ENCODE measurements at places on chromosomes 12 and 14. TPM values are rescaled to one million over a fixed set of nuclear protein-coding genes. Genes with fewer than 3 reads are reported as not detected.
A peak's percentile ranks its signal among the peaks of the same experiment; 100 is the strongest.

The OR6C2 gene
- not detected for total RNA-seq

The IFNG-AS1 gene
- not detected for total RNA-seq

The CINP gene
- total RNA-seq, result 42.4 TPM

The KCNC2 gene
- total RNA-seq, result not detected

The FSCB gene
- not detected for total RNA-seq

The CCDC38 gene
- total RNA-seq, result not detected

The LGR5 gene
- not detected for total RNA-seq

The CLEC7A gene
- total RNA-seq, result 36.1 TPM

The RAN gene
- 204 TPM for total RNA-seq

The MEG3 gene
- 4.0 TPM for total RNA-seq

- no peak overlapping the region for H3K27ac ChIP-seq
- H3K4me1 ChIP-seq, result no peaks in the 10 kb centered on the region
- DNase-seq, result no peak
- no peaks in the 10 kb centered on the region for H3K36me3 ChIP-seq
- no peaks in the 10 kb centered on the region for H3K27me3 ChIP-seq
- H3K4me3 ChIP-seq, result no peak overlapping the region
Observed at GRCh38 chr12:59408431-59408830, 187.4 kb upstream of the SLC16A7 start.

GRCh38 chr12:27969624-27970400 is 2.7 kb downstream of the PTHLH start:
- no peak for DNase-seq
- H3K4me1 ChIP-seq, result peaks cover 12% of the 10 kb centered on the region
- no peaks in the 10 kb centered on the region for H3K36me3 ChIP-seq
- H3K27ac ChIP-seq, result peak overlapping the region; percentile 87
- H3K27me3 ChIP-seq, result peaks cover 76% of the 10 kb centered on the region

- H3K4me3 ChIP-seq, result no peak overlapping the region
- H3K4me1 ChIP-seq, result no peaks in the 10 kb centered on the region
- DNase-seq, result no peak
Observed at GRCh38 chr14:78638926-78639325, 468.8 kb downstream of the NRXN3 start.

- peaks cover under 1% of the 10 kb centered on the region for H3K4me1 ChIP-seq
- no peaks in the 10 kb centered on the region for H3K36me3 ChIP-seq
- H3K27me3 ChIP-seq, result no peaks in the 10 kb centered on the region
- DNase-seq, result no peak
Observed at GRCh38 chr14:23015618-23016017, 5.7 kb upstream of the C14orf93 start.

- no peak overlapping the region for H3K27ac ChIP-seq
- H3K27me3 ChIP-seq, result no peaks in the 10 kb centered on the region
- H3K36me3 ChIP-seq, result no peaks in the 10 kb centered on the region
- DNase-seq, result no peak
- no peak overlapping the region for H3K4me3 ChIP-seq
Observed at GRCh38 chr12:58159941-58160340, 218.6 kb downstream of the ATP23 start.

DNA sequence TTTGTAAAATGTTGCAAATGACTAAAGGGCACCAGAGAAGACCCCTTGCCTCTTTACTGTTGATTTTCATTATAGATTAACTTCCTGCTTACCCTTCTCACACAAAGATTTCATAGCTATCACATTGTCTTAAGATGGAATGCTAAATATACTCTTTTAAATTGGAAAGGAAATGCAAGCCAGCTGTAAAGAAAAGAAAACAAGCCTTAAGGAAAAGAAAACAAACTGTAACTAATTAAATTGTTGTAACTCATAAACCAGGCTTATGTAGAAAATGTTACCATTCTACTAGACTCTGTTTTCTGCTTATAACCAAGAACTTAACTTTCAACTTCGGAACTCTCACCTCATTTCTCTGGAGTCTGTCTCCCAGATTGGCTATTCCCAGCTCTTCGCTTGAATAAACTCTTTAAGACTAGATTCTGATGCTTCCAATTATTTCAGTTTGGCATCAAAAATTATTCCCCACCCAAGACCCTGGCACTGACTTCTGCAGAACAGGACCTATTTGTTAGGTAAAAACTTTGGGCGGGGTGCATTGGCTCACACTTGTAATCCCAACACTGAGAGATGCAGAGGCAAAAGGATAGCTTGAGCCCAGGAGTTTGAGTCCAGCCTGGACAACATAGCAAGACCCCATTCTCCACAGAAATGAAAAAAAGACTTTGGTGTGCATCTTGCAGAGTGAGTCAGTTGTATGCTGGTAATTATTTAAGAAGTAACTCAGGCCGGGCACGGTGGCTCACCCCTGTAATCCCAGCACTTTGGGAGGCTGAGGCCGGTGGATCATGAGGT is 36.6 kb upstream of the CIT start:
- no peaks in the 10 kb centered on the region for H3K4me1 ChIP-seq
- no peaks in the 10 kb centered on the region for H3K36me3 ChIP-seq
- H3K27ac ChIP-seq, result no peak overlapping the region
- DNase-seq, result no peak
- no peaks in the 10 kb centered on the region for H3K27me3 ChIP-seq

GRCh38 chr14:100851946-100852620 is 26.2 kb downstream of the MEG3 start:
- no peaks in the 10 kb centered on the region for H3K4me1 ChIP-seq
- no peaks in the 10 kb centered on the region for H3K36me3 ChIP-seq
- H3K27me3 ChIP-seq, result no peaks in the 10 kb centered on the region
- no peak overlapping the region for H3K27ac ChIP-seq
